CD4-positive, CD25-positive, alpha-beta regulatory T cell (primary cell): ENCODE measurements at places on chromosomes 1 and 21.

DNA sequence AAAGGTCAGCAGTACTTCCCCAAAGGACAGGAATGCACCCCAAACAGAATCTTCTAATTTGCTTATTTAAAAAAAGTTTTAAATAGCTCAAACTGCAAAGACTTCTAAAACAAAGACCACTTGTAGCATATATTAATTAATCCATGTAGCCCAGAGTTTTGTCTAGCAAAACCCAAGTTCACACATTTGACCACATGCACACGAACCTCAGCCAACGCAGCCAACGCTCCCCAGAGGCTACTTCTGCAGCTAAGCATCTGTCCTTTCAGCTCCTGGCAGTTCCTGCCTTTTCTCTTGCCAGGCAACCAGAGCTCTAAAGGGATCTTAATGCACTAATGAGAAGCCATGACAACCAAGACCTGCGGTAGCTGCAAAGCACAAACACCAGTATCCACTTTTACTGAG is 89.6 kb downstream of the RERE start:
- DNase-seq, result no peak

GRCh38 chr1:8394456-8395321 is 76.8 kb downstream of the SLC45A1 start:
- no peak for DNase-seq

GRCh38 chr1:88311265-88311664 is 372.8 kb upstream of the PKN2 start:
- no peak for DNase-seq

GRCh38 chr1:165903672-165904071 is 76.3 kb downstream of the UCK2 start:
- no peak for DNase-seq

- DNase-seq, result no peak
Measured at GRCh38 chr1:227883641-227884301, 64.0 kb downstream of the WNT9A start.

DNA sequence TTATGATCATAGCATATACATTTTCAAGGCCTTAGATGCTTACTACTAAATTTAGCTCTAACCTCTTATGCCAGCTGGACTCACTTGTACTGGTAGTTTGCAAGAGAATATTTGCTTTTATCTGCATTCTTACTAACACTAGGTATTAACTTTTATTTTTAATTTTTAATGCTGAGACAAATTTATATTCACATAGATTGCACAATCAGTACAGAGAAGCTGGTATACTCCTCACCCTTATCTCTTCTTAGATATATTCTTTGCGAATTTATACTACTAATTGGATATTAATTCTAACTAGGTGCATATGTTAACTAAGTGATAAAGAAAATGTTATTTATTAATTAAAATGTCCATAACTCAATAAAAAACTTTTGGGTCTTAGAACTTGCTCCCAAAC is 561.8 kb upstream of the PRMT6 start:
- no peak for DNase-seq

DNA sequence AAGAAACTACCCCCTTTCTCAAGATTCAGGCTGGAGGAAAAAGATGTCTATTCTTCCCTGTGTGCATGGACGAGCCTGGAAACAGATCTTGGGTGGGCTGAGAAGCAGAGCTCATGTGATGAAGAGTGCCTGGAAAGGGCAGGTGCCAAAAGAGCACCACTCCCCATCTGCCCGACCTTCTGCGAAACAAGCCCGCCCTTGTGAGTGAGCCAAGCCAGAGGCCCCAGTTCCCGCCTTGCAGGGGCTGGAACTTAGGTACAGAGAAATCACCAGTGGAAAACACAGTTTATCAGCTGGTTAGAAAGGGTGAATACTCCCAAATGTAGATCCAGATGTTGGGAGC is 26.7 kb upstream of the A3GALT2 start:
- no peak for DNase-seq

GRCh38 chr1:214660190-214660589 is 57.2 kb downstream of the CENPF start:
- no peak for DNase-seq

- no peak for DNase-seq
Measured at GRCh38 chr1:16254263-16254928, 17.4 kb upstream of the CPLANE2 start.

DNA sequence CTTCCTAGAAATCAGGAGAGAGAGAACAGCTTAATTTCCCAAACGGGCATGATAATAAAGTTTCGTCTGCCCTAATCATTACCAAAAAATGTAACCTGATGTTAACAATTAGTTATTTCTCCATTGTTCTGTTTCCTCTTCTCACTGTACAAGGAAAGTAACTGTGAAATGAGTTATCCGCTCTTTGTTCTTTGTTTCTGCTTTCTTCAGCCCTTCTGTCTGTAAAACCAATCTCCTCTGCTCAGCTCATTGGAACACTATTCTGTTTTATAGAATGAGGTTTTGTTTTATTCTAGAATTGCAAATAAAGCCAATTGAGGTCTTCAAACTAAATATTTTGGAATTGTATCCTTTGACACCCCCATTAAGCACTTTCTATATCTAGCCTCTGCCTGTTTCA is 8.8 kb upstream of the THEM4 start:
- no peak for DNase-seq

DNA sequence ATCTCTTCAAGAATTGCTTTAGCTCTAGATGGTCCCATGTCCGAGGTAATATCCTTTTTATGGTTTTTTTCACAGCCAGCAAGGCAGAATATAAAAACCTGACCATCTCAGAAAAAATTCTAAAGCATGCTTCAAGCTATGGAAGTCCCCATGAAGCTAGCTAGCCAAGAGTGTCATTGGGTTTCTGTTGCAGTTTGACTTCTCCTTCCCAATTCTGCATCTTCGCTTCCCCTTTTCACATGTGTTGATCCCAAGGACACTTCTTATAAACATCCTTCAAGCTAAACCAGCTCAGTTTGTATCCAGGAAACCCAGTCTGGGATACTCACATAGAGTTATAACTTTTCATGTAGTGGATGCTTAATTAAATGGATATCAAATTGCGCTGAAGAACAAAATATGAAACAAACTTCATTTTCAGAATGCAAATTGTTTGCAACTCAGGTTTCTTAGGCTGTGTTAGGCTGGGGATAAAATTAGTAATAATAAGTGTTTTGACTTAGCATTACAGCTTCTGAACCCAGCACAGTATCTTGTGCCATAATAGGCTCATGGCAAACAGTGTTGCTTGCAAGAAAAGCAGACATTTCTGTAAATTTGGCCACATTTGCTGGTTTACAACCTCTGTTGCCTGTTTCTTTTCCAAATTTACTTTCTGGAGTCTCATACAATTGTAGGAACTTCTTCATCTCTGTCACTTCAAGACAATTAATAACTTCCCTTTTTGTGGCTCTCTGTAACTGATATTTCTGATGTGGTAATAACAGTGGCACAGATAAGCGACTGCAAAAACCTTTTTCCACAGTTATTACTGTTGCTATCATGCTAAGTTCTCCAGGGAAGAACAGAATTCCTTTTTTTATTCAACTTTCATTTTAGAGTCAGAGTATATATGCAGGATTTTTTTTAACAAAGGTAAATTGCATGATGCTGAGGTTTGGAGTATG is 53.2 kb downstream of the NCAM2 start:
- no peak for DNase-seq

DNA sequence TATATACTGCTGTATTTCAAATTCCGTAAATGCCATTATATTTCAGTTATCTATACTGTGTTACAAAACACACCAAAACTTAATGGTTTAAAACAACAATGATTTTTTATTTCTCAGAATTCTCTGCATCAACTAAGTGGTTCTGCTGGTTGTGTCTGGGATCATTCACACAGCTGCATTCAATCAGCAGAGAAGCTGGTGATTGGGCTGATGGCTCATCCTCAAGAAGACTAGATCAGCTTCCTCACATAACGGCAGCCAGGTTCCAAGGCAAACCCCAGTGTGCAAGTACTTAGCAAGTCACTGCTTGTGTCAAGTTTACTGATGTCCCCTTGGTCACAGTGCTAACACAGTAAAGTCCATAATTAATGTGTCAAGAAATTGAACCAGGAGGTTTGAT is 86.3 kb upstream of the VANGL1 start:
- no peak for DNase-seq

- DNase-seq, result no peak
Measured at GRCh38 chr1:97806996-97807520, 113.8 kb downstream of the DPYD start.

DNA sequence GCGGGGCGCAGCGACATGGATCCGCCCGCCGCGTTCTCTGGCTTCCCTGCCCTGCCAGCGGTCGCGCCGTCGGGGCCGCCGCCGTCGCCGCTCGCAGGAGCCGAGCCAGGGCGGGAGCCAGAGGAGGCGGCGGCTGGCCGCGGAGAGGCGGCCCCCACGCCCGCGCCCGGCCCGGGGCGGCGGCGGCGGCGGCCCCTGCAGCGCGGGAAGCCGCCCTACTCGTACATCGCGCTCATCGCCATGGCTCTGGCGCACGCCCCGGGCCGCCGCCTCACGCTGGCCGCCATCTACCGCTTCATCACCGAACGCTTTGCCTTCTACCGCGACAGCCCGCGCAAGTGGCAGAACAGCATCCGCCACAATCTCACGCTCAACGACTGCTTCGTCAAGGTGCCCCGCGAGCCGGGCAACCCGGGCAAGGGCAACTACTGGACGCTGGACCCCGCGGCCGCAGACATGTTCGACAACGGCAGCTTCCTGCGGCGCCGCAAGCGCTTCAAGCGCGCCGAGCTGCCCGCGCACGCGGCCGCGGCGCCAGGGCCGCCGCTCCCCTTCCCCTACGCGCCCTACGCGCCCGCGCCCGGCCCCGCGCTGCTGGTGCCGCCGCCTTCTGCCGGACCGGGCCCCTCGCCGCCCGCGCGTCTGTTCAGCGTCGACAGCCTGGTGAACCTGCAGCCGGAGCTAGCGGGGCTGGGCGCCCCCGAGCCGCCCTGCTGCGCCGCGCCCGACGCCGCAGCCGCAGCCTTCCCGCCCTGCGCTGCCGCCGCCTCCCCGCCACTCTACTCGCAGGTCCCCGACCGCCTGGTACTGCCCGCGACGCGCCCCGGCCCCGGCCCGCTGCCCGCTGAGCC is 459 bp downstream of the FOXE3 start:
- DNase-seq, result peak; percentile 31

- DNase-seq, result peak; percentile 94
Measured at GRCh38 chr1:110875216-110875731, 2.3 kb downstream of the CD53 start.

GRCh38 chr1:107231291-107231690 is 90.5 kb downstream of the NTNG1 start:
- DNase-seq, result no peak

- DNase-seq, result no peak
Measured at GRCh38 chr1:156251527-156251926, 3.7 kb upstream of the PAQR6 start.

GRCh38 chr1:82606546-82606945 is 805.8 kb downstream of the ADGRL2 start:
- DNase-seq, result no peak

GRCh38 chr1:168057355-168057754 is 79.4 kb downstream of the GPR161 start:
- no peak for DNase-seq
